ENCODE measurements at places on chromosomes 5 and 9.

DNA sequence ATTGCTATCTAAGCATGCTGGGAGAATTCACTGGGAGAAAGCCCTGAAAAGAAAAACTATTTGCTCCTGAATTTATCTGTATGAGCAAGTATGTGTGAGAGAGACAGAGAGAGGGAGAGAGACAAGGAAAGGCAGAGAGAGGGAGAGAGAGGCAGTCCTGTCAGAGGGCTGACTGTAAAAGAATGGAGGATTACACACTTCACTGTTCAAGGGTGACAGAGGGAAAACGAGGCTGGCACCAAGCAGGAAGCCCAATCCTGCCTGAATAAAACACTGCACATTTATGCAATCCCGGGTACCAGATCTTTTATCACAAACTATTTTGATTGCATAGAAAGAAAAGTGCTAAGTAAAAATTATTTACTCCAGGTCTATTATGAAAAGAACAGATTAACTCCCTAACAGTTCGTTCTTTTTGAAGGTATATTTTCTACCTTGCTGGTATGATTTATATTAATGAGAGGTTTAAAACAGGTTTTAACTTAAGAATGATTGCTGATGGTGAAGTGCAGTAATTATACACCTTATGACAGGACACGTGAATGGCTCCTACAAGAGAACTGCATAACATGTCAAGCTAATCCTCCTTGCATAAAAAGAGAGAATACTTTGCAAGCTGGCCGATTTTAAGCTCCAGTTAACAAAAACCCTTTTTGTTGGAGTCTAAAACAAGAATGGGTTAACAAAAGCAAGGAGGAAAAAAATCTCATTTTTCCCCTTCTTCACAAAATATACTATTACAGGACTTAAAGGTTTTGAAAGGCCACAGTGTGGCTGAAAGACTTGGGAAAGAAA, 82.5 kb downstream of the NFIB start:
- no peak for DNase-seq
- H3K27me3 ChIP-seq = no peaks in the 10 kb centered on the region
- H3K4me1 ChIP-seq = peaks cover 32% of the 10 kb centered on the region
- H3K36me3 ChIP-seq = peaks cover 2% of the 10 kb centered on the region

- no peaks in the 10 kb centered on the region for H3K36me3 ChIP-seq
- no peak overlapping the region for H3K4me3 ChIP-seq
- H3K27ac ChIP-seq = no peak overlapping the region
- H3K27me3 ChIP-seq = no peaks in the 10 kb centered on the region
- no peak for DNase-seq
- no peaks in the 10 kb centered on the region for H3K4me1 ChIP-seq
Measured at GRCh38 chr5:53126521-53126920, 17.0 kb upstream of the MOCS2 start.

DNA sequence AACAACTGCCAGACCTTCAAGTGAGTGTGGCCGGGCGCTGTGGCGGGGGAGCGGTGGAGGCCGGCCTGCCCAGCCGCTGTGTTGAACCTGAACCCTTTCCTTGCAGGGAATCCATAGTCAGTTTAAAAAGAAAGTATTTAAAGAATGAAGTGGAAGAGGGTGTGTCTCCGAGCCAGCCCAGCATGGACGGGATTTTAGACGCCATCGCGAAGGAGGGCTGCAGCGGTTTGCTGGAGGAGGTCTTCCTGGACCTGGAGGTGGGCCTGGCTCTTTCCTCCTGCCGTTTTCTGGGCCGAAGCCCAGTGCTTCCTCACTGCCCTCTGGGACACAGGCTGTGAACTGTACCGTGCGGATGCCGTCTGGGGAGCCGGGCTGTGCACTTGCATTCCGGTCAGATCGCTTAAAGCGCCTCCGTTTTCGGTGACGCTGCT, 19.1 kb downstream of the EXOC3 start:
- H3K4me1 ChIP-seq = no peaks in the 10 kb centered on the region
- DNase-seq = no peak
- no peaks in the 10 kb centered on the region for H3K27me3 ChIP-seq
- no peak overlapping the region for H3K27ac ChIP-seq
- H3K4me3 ChIP-seq = no peak overlapping the region

GRCh38 chr5:2110934-2111462, 228.3 kb upstream of the IRX4 start:
- no peak for DNase-seq
- peaks cover 5% of the 10 kb centered on the region for H3K27me3 ChIP-seq
- no peaks in the 10 kb centered on the region for H3K4me1 ChIP-seq
- H3K27ac ChIP-seq = no peak overlapping the region

DNA sequence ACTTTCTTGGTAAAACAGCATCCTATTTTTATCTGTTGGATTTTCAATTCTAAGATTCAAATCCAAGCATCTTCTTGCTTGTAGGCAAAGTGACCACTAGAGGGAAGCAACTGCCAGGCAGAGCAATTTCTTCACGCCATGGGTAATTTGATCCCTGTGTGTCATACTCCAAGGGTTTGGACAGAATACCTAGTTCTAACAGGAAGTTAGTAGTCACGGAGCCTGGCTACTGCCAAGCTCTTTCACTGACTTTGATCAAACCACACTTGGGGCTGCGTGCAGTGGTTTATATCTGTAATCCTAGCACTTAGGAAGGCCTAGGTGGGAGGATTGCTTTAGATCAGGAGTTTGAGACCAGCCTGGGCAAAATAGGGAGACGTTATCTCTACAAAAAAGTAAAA, 473.6 kb upstream of the TNC start:
- no peak overlapping the region for H3K27ac ChIP-seq
- no peaks in the 10 kb centered on the region for H3K36me3 ChIP-seq
- H3K4me1 ChIP-seq = peaks cover 14% of the 10 kb centered on the region
- no peaks in the 10 kb centered on the region for H3K27me3 ChIP-seq

DNA sequence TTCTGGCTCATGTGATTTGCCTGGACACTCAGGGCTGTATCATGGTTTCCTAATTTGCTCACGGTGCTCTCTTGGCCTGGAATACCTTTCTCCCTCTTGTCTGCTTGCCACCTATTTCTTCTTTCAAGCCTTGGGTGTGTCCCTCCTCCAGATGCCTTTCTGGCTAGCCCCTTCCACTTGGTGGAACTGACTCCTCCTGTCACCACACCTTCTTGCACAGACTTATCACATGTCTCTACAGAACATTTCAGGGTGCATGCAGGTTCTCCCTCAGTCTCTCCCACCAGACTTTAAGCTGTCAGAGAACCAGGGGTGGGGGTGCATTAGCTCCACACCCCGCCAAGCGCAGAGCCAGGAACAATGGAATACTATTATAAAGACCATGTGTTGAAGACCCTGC, 1.9 kb downstream of the TBC1D2 start:
- H3K36me3 ChIP-seq = no peaks in the 10 kb centered on the region
- no peak overlapping the region for H3K27ac ChIP-seq
- no peaks in the 10 kb centered on the region for H3K27me3 ChIP-seq
- no peak for DNase-seq
- peaks cover 8% of the 10 kb centered on the region for H3K4me1 ChIP-seq

GRCh38 chr5:92977846-92978540, 603.0 kb downstream of the NR2F1-AS1 start:
- H3K27me3 ChIP-seq = no peaks in the 10 kb centered on the region
- DNase-seq = no peak
- H3K27ac ChIP-seq = no peak overlapping the region
- no peak overlapping the region for H3K4me3 ChIP-seq

Data from lung (tissue), 17 donors.